ENCODE measurements at places on chromosomes 13 and 19.
A peak's percentile ranks its signal among the peaks of the same experiment; 100 is the strongest.

DNA sequence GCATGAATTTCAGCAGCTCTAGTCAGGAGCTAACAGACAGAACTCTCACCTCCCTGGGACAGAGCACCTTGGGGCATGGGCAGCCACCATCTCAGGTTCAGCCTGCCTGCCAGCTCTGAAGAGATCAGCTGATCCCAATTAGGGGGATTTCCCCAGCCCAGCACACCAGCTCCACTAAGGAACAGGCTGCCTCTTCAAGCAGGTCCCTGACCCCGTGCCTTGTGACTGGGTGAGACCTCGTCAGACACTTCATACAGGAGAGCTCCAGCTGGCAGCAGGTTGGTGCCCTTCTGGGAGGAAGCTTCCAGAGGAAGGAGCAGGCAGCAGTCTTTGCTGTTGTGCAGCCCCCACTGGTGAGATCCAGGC, 84.5 kb upstream of the UFM1 start:
- no peak for DNase-seq

GRCh38 chr13:76338003-76338402, 548.2 kb downstream of the KCTD12 start:
- no peak for DNase-seq

DNA sequence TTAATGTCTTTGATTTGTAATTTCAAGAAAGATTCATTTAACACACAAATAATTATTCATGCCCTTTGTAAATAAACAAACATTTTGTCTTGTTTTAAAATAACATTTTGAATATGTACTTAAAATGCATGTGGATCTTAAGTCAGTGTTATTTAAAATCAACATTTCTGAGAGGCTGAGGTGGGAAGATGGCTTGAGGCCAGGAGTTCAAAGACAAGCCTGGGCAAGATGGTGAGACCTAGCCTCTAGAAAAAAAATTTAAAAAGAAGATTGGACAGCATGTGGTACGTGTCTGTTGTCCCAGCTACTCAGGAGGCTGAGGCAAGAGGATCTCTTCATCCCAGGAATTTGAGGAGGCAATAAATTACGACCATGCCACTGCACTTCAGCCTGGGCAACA, 1268.2 kb downstream of the SLITRK1 start:
- no peak for DNase-seq

DNA sequence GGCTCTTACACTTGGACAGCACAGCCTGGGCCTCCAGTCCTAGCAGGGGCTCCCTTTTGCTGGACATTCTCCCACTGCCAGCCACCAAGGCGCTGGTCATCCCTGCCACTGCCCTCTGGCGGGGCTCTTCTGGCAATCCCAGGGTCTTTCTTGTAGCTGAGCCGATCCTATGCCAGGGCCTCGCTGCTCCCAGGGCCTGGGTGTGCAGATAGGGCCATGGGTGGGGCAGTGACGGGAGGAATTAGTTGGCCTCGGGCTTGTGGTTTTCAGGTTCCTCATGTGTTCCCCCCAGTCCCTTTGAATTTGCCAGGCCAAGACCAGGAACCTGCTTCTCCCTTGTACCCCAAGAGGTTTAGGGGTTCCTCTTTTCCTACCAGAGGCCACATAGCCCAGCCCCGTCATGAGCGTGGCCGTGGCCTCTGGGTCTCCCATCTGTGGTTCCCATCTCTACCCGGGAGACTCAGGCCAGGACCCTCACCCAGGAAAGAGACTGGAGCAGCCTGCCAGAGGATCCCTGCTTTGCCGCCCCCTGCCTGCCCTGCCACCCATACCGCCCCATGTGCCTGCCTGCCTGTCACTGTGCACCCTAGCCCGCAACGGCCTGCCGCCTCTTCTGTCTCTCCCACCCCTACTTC, 26.2 kb downstream of the TMED1 start:
- no peak for DNase-seq

- DNase-seq = no peak
These were observed 5.3 kb downstream of the NDUFA3 start for GRCh38 chr19:54107876-54108490.

DNA sequence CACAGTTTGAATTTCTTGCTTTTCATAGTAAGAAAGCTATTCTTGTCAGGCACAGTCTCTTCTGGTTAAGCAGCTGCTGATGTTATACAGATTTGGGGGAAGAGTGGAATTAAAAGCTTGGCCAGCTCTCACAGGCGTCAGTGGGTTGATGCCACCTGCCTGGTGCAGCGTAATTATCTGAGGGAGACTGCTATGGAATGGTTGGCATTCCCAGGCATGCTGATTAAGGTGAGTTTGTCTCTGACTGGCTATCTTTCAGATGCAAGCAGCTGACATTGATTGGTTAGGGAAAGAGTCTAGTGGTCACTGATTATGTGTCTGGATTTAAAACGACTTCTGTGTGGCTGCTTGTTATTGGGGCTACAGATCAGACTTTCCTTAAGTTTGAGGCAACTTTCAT, 948.4 kb downstream of the UQCRFS1 start:
- DNase-seq = no peak

DNA sequence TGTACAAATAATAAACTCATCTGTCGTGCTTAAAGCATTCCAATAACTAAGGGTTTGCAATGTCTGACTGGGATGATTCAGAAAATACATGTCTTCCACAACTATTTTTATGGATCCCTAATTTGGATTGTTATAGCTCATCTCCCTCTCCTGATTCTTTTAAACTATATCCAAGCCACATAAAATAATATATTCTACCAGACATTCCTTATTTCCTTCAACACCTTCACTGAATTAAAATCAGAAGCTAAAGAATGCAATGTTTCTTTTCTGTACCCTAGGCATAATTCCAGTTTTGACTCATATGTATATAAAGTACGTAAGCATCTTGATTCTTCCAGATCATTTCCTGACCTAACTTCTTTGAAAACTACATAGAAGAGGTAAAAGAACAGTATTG, 420.4 kb downstream of the EFNB2 start:
- DNase-seq = no peak

DNA sequence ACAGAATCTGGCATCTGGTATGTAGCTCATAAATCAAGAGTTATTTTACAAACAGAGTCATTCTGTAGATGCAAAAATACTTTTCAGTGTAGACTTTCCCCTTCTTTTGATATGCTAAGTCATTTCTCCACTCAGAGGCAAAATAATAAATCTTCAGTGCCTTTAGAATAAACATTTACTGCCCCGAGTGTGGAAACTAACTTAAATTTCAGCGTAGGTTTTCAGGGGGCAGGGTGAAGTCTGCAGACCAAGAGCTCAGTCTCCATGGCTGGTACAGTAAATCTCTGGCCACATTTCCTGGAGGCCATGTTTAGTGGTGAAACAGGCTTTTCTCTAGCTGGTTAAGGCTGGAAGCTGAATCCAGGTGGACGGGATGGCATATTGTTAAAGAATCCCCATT, 13.1 kb upstream of the ADPRHL1 start:
- no peak for DNase-seq

DNA sequence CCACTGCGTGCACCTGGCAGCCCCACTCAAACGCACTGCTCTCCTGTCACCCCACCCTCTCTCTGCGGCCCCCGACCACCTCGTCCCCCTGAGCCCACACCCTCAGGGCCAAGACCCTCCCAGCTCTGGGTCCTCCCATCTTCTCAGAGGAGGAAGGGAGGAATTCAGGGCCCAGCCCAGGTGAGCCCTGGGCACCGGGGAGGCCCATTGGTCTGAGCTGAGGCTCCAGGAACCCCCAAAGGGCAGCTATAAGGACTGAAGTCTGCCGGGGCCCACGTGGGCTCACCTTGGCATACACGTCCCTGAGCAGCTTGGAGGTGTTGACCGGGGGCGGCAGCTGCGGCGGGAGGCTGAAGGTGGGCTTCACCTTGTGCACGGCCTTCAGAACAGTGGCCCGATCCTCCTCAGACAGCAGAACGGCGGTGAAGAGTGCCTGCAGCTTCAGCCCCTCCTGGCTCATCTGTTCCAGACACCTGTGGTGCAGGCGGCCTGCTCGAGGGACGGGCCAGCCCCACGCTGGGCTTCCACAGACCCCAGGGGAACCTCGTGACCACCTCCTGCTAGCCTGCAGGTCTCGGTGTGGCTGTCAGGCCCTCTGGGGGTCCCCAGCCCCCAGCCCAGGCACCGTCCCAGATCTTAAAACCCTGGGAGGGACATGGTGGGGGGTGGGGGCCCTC, 8.8 kb downstream of the POLRMT start:
- no peak for DNase-seq

DNA sequence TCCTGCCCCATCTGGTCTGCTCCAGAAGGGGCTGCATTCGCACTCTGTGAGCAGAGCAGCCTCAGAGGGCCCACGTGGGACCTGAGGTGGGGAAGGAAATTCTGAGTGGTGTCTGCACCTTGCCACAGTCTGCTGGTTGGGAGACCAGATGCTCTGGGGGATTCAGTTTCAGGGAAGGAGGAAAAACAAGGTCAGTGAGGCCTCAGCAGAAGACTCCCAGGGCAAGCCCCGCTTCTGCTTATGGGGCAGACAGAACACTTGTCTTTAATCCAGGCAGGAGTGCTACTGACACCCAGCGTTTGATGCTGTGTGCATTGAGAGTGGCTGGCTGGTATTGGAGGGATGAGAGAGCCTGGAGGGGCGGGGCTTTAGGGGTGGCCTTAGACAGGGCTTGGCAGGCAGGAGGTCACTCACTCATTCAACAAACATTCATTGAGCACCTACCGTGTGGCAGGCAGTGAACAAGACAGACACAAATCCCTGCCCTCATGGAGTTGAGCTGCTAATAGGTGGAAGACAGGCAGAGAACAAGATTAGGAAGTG, 4.9 kb upstream of the CLEC17A start:
- DNase-seq = no peak

GRCh38 chr19:19463348-19464117, 51.8 kb downstream of the TSSK6 start:
- no peak for DNase-seq

DNA sequence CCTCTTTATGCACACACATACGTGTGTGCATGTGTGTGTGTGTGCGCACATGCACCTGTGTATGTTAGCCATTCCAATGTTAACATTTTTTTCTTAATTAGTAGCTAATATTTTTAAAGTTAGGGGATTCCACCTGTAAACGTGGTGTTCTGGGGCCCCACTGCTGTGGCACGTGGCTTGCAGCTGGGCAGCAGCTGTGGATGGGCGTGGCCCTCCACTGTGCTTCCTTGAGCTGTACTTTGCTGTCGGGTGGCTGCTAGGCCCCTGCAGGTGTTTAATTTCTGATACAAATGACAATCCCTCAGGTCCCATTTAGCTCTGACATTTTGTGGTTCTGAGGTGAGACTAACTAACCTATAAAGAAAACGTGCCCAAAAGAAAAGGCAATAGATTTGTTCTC, 58.9 kb upstream of the GJB6 start:
- no peak for DNase-seq

- peak; percentile 4 for DNase-seq
These were observed 11.6 kb upstream of the OR1M1 start for GRCh38 chr19:9075064-9075949.

GRCh38 chr19:40499320-40499719, 32.5 kb downstream of the SPTBN4 start:
- no peak for DNase-seq

Measured in CD8-positive, alpha-beta T cell (primary cell).